ENCODE measurements at places on chromosomes 7 and 10.

GRCh38 chr10:126394948-126395347 is 6.7 kb upstream of the ADAM12 start:
- no peak for DNase-seq

DNA sequence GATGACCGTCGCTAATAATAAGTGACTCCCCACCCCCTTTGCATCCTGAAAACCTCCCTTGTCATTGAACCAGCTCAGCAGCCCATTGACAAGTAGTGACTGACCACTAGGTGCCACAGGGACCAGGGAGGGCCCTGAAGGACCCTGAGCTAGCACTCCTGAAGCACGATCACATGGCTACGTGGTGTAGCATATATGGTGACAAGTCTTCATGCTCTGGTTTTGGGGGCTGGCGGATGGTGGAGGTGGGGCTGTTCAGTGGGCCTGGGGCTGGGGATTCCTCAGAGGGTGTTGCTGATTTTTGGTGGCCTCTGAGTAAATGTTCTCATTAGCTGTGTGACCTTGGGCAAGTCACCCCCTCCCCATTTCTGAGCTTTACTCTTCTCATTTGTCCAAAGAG is 4.7 kb downstream of the ADAMTS14 start:
- DNase-seq, result no peak

GRCh38 chr7:19106241-19107080 is 11.0 kb downstream of the TWIST1 start:
- no peak for DNase-seq

- no peak for DNase-seq
Observed at GRCh38 chr10:79979976-79980687, 31.2 kb upstream of the SFTPD start.

DNA sequence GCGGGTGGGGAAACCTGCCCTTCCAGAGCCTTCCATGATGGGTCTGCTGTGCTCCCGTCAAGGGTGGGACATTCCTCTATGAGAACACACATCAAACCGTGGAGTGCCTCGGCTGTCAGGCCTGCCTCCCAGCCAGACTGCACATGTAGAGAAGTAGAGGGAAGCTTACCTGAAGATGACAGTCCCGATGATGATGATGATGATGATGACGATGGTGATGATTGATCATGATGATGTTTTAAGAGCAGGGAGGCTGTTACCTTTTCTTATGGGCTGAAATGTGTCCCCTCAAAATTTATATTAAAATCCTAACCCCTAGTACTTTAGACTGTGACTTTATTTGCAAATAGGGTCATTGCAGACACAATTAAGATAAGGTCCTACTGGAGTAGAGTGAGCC is 76.1 kb upstream of the ANLN start:
- DNase-seq, result no peak

- DNase-seq, result no peak
Observed at GRCh38 chr7:107613948-107614347, 33.9 kb downstream of the BCAP29 start.

DNA sequence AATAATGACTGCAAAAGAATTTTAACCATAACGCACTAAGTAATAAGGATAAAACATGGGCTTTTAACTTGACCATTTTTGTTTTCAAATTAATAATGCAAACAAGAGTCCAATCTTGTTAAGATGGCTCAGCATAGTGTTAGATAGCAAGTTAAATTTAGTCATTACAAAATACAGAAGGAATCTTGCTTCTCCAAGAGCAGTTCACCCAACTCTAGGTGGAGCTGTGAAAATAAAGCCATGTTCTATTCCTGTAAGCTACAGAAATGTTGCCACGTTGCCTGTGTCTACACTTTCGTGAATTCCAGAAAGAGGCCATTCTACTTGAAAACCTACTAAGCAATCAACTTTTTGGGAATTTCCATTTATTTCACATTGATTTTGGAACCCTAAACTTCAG is 191.9 kb downstream of the SFMBT2 start:
- no peak for DNase-seq

DNA sequence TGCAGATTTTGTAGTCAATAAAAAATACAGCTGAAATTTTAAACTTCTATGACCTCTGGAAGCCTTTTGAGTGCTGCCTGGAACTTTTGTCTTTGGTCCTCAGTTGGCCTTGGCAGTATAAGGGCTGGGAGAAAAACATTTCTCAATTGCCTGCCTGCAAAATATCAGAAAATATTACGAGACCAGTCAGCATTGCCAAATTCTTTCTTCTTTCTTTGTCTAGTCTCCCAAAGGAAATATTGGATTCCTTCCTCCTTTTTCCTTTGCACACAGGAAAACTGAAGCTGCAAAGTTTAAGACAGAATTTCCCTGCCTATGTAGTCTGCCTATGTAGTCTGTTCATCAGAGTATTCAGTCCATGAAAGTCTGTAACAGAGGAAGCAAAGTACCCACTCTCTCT is 95.9 kb downstream of the CHRM2 start:
- DNase-seq, result no peak

DNA sequence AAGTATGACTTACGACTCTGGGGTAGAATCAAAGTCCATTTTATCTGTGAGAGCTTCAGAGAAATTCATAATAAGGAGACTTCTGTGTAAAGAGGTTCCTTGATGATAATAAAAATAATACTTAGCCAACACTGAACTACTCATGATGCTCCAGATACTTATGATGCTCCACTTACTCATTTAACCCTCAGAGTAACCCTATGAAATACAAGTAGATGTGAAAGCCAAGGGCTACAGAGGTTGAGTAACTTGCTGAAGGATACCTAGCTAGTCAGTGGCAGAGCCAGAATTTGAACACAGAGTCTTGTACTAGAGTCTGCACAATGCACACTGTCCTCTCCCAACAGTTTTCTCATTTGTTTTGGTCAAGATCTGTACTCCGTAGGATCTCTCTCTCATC is 89.5 kb downstream of the HECW1 start:
- no peak for DNase-seq

DNA sequence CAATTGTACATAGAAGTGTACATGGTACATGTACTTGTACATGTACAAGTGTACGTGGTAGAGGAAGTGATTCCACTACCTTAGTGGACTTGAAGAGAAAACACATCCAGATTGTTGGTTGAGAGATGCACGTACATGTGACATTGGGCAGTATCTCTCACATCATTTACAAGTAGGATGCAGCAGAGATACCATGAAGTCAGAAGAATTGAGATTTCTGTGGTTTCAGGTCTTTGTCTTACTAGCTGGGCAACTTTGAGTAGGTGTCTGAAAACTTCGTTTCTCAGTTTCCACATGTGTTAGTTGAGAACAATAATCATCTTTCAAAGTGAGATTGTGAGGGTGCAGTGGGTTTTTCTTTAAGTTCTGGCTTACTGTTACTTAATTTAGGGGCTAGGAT is 21.5 kb downstream of the CLDN12 start:
- DNase-seq, result no peak

DNA sequence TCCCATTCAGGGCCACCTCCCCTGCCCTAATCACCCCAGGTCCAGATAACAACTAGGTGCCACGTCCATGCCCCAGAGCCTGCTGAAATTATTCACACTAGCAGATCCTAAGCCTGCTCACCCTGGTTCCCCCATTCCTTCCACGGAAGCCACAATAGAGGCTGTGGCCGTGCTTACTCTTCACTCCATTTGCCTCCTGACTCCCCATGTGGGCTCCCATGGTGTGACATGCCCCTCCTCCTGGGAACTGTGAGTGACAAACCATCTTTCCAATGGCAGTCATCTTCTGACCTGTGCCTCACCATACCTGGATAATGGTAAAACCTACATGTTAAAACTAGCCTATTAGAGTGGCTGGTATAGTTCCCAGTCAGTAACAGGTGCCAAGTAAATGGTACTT is 216.2 kb upstream of the PRKCQ start:
- no peak for DNase-seq

GRCh38 chr10:49592726-49593563 is 17.2 kb upstream of the SLC18A3 start:
- DNase-seq, result peak; percentile 80

- DNase-seq, result no peak
Observed at GRCh38 chr7:102454468-102454867, 10.2 kb downstream of the ALKBH4 start.

DNA sequence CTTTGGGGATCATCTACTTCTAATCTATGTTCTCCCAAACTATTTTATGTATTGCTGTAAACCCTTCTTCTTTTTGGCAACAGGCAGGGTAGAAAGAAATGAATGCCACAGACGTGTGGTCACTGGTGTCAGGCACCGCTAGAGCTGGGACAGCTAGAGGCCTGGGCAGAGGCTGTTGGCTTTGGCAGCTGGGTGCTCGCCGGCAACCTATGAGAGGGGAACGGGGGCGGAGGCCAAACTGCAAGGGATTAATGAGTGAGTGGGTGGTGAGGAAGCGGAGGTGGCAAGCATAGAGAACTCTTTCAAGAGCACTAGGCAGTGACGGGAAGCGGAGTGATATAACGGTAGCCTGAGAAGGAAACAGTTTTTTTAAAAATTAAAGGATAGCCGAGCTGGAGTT is 78.5 kb downstream of the CREB5 start:
- no peak for DNase-seq

DNA sequence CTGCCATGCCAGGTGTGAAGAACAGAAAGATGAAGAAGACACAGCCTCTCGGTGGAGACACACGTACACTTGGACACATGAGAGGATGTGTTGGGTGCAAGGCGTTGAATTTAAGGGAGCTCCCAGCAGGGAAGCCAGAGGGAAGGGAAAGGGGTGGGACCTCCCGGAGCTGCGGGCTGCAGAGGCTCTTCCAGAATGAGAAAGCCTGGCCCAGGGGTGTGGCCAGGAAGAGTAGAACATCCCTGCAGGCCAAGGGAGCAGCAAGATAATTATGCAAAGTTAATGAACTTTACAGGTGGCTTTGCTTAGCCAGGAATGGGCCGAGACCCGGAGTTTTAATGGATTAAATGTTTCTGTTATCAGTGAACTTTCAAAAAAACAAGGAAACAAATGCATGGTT is 270.3 kb downstream of the KLF6 start:
- DNase-seq, result no peak

GRCh38 chr7:43121973-43122372 is 9.5 kb downstream of the HECW1 start:
- DNase-seq, result no peak

DNA sequence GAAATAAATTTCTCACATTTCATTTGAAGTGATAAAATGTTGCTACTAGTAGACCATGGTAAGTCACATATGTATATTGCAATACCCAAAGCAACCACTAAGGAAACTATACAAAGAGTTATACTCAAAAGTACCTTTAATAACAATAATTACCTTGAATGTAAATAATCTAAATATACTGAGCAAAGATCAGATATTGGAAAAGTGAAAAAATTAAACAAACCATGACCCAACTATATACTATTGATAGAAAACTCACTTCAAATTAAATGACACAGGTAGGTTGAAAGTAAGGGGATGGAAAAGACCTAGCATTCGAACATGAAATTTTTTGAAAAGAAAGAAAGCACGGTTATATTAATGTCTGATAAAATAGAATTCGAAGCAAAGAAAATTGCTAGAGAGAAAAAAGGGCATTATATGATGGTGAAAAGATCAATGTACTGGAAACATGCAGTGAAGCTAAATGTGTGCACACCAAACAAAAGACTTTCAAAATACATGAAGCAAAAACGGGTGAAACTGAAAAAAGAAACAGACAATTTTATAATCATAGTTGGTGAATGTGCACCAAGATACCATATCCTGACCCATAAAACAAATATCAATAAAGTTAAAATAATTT is 29.1 kb downstream of the TFPI2 start:
- no peak for DNase-seq

- no peak for DNase-seq
Observed at GRCh38 chr7:74199551-74200355, 10.1 kb upstream of the LAT2 start.

GRCh38 chr10:3528271-3528670 is 256.7 kb downstream of the KLF6 start:
- no peak for DNase-seq

- DNase-seq, result no peak
Observed at GRCh38 chr10:62502995-62503613, 128.9 kb downstream of the ZNF365 start.

DNA sequence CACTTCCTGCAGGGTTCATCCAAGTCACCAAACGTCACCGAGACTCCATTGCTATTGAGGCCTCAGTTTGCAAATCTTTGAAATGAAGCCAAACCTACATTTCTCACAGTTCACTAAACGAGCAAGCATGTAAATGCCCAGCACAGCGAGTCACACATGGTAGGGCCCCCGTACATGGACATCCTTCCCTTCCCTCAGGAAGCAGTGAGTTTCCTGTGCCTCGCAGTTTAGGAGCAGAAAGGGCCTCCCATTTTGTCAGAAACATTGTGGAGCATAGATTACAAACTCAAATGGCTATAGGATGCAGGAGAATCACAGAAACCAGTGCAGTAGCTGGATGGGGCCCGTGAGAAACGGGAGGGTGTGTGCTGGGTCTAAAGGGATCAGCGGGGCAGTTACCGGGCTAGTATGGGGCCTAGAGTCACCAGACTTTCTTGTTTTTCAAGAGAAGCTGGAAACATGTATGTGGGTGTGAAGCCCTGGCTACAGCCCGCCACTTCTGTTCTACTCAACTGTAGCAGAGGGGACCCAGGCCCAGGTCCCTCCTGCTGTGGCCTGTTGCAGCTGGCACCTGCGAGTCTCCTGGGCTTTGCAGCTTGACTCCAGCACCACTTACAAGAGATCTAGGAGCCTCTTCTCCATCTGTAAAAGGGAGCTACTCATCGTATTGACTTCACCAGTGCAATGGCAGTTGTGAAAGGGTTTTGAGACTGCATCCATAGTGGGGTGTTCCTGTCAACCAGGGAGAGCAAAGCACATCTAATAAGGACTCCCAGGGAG is 14.2 kb upstream of the SLC18A3 start:
- DNase-seq, result no peak

DNA sequence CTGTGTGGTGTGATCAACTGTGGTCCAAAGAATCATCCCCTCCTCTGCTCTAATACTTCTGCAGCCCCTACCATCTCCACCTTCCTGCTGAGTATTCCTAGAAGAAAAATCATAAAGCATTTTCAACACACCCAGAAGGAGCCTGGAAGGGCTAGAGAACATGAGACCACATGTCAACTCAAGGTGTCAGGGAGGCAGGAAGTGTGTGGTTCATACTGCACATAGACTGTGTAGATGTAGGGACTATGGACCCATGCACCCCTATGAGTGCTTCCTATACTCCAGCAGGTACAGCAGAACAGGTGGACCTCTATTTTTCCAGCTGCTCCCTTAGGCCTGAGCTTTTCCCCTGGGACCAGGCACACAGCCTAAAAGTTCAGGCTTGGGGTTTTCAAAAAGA is 2.6 kb upstream of the ZNF746 start:
- no peak for DNase-seq

DNA sequence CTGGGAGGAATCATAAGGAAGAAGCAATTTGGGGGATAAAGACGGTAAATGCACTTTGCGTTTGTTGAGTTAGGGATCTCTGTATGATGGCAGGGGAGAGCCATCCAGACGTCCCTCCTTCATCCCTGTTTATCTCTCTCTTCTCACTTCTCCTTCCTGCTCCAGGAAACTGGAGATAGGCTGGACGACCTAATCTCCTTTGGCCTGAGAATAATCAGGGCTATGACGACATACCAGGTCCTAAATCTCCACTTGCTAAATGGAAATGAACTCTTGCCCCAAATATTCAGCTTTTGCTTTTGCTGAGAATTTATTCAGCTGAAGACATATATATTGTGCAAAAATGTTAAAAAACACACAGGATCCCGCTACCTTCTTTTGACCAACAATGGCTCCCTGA is 182.9 kb upstream of the INHBA start:
- no peak for DNase-seq

GRCh38 chr10:61785473-61786105 is 115.9 kb upstream of the ARID5B start:
- no peak for DNase-seq
